ENCODE measurements at places on chromosomes 12 and 14.

DNA sequence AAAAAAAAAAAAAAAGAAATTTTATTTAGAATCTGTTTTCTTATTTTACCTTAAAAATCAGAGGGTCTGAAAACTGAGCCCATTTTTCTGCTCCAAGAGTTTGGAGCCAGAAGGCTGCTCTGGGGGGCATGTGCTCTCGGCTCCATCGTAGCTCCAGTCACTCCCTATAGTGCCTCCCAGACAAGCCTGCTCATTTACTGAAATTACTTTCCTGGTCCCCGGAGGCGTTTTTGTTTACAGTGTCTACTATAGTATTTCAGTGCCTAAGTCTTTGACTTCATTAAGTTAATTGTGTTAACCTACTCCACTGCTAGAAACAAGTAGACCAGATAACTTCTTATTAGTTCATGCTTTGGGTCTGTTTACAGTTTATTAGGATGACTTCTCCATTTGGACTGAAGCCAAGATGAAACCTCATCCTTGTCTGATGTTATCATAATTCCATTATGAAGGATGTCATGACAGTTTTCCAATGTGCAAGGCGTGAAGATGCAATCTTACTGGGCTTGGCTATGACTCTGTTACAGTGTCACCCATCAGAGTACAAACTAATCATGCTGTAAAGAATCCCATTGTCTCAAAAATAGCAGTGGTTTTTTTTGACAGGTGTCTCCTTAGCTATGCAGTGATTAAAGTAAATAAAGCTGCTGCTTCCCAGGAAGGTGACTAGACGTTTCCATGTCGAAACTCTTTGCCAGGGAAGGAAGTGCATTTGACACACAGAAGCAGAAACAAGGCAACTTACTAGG is 182.3 kb downstream of the TMEM132C start:
- DNase-seq, result no peak

- no peak for DNase-seq
Observed at GRCh38 chr14:57408634-57409033, 18.2 kb downstream of the NAA30 start.

- no peak for DNase-seq
Observed at GRCh38 chr14:78162202-78162601, 8.0 kb upstream of the NRXN3 start.

DNA sequence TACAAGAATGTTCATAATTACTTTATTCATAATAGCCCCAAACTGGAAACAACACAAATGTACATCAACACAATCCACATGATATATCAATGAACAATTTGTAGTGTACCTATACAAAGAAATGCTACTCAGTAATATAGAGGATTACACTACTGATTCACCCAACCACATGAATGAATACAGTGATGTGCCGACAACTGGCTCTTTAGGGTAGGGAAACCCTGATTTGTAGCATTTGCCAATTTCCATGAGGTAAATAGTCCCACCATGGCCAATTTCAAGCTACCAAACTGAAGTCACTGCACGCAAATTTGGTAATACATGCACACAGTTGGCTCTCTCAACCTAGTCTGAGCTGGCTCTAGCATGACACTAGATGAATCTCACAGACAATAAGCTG is 190.4 kb upstream of the KRR1 start:
- no peak for DNase-seq

GRCh38 chr12:110750784-110751461 is 8.2 kb upstream of the PPP1CC start:
- DNase-seq, result no peak

GRCh38 chr14:35133542-35134328 is 11.4 kb downstream of the PRORP start:
- no peak for DNase-seq

GRCh38 chr12:94144781-94145180 is 3.6 kb upstream of the PLXNC1 start:
- no peak for DNase-seq

GRCh38 chr14:63854330-63854729 is 1.5 kb downstream of the SYNE2 start:
- DNase-seq, result no peak

GRCh38 chr12:124385219-124385969 is 90.5 kb downstream of the RFLNA start:
- DNase-seq, result no peak

DNA sequence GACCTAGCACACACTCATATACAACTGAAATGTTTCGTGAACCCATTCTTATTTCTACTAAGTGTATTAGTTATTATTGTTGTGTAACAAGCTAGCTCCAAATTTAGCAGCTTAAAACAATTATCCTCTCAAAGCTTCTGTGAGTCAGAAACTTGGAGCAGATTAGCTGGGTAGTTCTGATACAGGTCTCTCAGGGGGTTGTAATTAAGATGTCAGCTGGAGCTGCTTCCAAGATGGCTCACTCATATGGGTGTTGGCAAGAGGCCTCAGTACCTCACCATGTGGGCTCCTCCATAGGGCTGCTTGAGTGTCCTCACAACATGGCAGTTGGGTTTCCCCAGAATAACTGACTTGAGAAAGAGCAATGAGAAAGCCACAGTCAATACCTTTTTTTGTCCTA is 9.8 kb downstream of the GPR135 start:
- no peak for DNase-seq

DNA sequence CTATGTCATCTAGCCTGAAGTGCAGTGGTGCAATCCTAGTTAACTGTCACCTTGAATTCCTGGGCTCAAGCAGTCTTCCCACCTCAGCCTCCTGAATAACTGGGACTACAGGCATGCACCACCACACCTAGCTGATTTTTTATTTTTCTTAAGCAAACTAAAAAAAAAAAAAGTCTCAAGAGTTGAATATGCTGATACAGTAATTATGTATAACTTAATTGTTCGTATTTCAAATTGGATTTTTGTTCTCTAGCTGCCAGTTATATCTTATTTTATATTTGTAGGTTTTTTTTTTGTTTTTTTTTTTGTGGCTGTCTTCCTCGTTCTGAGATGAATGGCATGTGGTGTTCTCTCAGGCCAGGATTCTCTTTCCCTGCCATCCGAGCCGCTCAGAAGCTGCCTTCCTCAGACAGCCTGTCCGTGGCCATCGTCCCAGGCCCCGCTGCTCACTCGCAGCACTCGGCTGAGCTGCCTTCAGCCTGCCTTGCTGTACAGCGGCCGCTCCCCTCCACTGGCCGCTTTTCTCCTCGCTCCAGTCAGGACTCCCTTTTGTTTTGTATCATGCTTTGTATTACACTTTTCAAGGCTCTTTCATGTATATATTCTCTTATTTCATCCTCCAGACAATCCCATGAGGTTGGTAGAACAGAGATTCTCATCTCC is 53.3 kb downstream of the WDR20 start:
- DNase-seq, result no peak

GRCh38 chr14:61179796-61180398 is 101.2 kb downstream of the TMEM30B start:
- DNase-seq, result no peak

DNA sequence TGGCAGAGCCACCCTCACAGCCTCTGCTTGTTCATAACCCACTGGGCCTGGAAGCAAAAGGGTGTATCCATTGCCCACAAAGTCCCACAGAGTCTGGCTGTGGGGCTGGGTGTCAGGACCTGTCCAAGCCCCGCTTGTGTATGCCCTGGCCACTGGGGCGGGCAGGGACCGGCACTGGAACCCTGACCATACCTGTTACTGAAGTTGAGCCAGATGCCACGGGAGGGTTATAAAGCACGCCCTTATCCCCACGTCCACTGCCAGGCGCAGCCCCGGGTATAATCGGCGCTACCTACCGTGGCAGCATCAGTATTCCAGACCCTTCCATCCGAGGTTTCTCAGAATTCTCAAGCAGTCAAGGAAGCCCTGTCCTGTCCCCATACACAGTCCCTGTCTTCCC is 40.8 kb downstream of the PHETA1 start:
- no peak for DNase-seq

GRCh38 chr12:81079280-81080076 is 1.6 kb downstream of the ACSS3 start:
- DNase-seq, result no peak

- no peak for DNase-seq
Observed at GRCh38 chr12:26971963-26972362, 33.7 kb downstream of the FGFR1OP2 start.

DNA sequence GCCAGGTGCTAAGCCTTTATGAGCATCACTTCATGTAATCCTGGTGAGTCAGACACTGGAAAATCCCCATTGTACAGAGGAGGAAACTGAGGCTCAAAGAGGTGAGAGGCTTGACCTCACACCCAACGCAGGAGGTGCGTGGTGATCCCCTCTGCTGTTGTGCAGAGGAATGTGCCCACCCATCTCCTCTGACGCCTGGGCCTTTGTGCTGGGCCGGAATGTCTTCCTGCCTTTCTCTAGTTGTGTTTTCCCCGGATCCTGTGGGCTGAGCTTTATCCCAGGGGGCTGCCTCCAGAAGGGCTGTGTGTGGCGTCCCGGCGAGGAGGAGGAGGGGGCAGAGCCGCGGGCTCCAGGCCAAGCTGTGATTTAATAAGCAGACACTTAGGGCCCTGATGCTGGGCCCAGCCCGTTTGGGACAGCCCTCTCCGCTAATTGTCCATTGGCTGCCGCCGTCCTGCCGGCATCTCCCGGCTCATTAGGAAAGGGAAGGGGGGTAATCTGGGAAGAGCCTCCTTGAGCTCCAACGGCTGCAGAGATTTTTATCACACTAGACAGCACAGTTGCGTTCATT is 653.6 kb downstream of the MED13L start:
- no peak for DNase-seq

GRCh38 chr12:7162691-7163114 is 26.8 kb upstream of the PEX5 start:
- DNase-seq, result peak; percentile 38

DNA sequence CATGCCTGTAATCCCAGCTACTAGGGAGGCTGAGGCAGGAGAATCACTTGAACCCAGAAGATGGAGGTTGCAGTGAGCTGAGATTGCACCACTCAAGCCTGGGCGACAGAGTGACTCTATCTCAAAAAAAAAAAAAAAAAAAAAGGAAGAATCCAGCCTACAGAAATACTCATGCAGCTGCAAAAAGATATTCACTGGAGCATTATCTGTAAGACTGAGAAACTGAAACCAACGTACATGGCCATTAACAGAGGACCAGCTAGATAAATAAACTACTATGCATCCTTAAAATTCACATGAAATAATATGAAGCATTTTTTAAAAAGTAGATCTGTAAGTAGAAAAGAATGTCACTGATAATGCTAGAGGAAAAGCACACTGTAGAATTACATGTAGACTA is 3.5 kb downstream of the SLC7A7 start:
- DNase-seq, result no peak

GRCh38 chr12:76757694-76758093 is 6.2 kb upstream of the ZDHHC17 start:
- no peak for DNase-seq

- DNase-seq, result no peak
Observed at GRCh38 chr14:59360923-59361794, 104.0 kb downstream of the GPR135 start.

GRCh38 chr14:26200687-26201086 is 397.1 kb downstream of the NOVA1 start:
- no peak for DNase-seq

DNA sequence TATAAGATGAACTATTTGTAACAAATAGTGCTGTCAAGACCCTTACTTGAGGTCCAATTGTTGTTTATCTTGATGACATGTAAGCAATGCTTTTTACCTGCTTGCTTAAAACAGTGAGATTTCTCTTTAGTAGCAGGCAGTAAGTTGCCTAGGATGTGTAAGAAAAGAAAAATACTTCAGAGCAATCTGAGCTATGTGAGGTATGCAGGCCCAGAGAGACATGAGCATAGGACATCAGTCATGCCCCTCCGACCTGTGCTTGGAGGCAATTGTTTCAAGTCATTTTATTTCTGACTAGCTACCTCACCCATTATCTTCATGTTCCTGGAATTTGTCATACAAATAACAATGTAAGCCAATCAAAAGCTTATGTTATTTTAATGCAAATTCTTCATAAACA is 930.6 kb upstream of the FBXO33 start:
- no peak for DNase-seq

GRCh38 chr12:79761341-79761740 is 70.6 kb upstream of the PAWR start:
- DNase-seq, result no peak

DNA sequence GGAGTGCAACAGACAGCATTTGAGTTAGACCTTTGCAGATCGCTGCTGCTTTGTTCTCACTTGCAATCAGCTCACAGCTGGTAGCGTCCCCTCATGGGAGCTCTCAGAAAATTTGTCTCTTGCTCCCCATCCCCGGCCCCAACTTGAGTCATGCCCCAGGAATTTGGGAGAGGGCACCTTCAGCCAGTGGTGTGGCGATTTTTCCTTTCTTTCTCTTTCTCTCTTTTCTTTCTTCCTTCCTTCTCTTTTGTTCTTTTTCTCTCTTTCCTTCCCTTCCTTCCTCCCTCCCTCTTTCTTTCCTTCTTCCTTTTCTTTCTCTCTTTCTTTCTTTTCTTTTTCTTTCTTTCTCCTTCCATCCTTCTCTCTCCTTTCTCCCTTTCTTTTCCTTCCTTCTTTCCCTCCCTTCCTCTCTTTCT is 34.2 kb upstream of the MAP1LC3B2 start:
- DNase-seq, result no peak

- no peak for DNase-seq
Observed at GRCh38 chr14:35159742-35160409, 37.5 kb downstream of the PRORP start.

DNA sequence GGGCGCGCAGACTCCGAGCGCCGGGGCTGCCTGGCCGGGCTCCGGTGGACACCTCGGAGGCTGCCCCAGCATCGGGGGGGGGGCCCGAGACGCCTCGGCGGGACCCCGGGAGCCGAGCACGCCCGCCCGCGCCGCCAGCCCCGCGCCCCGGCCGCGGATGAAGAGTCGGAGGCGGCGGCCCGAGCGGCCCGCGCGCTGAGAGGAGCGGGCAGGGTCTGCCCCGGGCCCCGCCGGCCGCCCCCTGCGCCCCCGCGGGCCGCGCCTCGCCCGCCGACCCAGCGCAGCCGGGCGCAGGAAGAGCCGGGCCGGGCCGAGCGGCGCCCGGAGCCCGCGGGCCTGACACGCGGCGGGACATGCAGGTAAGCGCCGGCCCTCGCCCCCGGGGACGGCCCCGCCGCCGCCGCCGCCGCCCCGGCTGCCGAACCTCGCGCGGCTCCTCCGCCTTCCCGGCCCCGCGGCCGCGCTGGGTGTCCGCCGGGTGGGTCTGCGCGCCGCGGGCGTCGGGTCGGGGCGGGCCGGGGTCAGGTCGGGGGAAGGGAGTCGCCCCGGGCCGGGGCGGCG is 63.7 kb downstream of the FBXL14 start:
- no peak for DNase-seq

DNA sequence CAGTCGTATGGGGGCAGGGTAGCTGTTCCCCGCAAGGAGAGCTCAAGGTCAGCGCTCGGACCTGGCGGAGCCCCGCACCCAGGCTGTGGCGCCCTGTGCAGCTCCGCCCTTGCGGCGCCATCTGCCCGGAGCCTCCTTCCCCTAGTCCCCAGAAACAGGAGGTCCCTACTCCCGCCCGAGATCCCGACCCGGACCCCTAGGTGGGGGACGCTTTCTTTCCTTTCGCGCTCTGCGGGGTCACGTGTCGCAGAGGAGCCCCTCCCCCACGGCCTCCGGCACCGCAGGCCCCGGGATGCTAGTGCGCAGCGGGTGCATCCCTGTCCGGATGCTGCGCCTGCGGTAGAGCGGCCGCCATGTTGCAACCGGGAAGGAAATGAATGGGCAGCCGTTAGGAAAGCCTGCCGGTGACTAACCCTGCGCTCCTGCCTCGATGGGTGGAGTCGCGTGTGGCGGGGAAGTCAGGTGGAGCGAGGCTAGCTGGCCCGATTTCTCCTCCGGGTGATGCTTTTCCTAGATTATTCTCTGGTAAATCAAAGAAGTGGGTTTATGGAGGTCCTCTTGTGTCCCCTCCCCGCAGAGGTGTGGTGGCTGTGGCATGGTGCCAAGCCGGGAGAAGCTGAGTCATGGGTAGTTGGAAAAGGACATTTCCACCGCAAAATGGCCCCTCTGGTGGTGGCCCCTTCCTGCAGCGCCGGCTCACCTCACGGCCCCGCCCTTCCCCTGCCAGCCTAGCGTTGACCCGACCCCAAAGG is 804 bp downstream of the GAPDH start:
- DNase-seq, result peak; percentile 37

Measured in left kidney (tissue), 8 donors.